CD4-positive, CD25-positive, alpha-beta regulatory T cell (primary cell): ENCODE measurements at places on chromosomes 6 and 20. TPM values are rescaled to one million over a fixed set of nuclear protein-coding genes. Genes with fewer than 3 reads are reported as not detected.

ARMH2 gene
- not detected for polyA plus RNA-seq

DNA sequence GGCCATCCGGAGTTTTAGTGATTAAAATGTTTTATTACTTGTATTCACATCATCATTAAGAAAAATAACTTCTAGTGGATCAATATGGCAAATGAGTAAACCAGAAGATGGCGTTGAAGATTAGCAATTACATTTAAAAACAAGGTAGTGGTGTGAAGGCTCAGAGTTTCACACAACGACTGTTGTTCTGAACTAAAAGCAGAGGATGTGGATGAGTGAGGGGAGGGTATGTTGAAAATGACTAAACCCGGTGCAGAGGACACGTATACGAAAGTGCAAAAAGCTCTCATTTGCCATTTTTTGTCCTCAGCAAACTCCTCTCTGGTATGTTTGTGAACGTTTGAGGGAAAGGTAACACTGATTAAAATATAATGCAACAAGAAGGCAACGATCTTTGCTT, 1.9 kb upstream of the IRF4 start:
- H3K36me3 ChIP-seq: peaks cover 2% of the 10 kb centered on the region
- H3K27me3 ChIP-seq: no peaks in the 10 kb centered on the region
- no peak for DNase-seq
- H3K4me1 ChIP-seq: peaks cover 31% of the 10 kb centered on the region

LST1 gene
- 10.9 TPM for polyA plus RNA-seq

TSBP1 gene
- not detected for polyA plus RNA-seq

XKR7 gene
- polyA plus RNA-seq: not detected
